ENCODE measurements at places on chromosomes 11 and 22.

GRCh38 chr11:114316980-114317786, 21.0 kb downstream of the NNMT start:
- no peak for DNase-seq

- no peak for DNase-seq
These were observed 102.8 kb upstream of the DRD2 start for GRCh38 chr11:113578033-113578380.

- DNase-seq = no peak
These were observed 91.7 kb downstream of the MYO18B start for GRCh38 chr22:25833676-25834075.

- DNase-seq = no peak
These were observed 239.9 kb upstream of the ZC3H12C start for GRCh38 chr11:109853156-109853776.

DNA sequence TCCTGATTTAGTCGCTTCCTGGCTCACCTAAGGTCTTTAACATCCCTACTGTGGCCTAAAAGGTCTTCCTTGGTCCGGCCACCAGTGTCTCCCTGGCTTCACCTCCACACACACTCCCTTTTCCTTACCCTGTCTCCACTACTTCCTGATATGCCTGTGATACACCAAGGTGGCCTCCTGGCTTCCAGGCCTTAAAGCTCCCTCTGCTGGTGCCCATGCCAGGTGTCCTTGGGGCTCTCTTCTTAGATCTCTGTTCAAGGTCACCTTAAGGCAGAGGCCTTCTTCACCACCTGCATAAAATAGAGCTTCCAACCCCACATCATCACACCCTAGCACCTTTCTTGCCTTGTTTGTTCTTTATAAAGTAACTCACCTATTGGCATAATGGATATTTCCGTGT, 787.7 kb downstream of the NTM start:
- no peak for DNase-seq

DNA sequence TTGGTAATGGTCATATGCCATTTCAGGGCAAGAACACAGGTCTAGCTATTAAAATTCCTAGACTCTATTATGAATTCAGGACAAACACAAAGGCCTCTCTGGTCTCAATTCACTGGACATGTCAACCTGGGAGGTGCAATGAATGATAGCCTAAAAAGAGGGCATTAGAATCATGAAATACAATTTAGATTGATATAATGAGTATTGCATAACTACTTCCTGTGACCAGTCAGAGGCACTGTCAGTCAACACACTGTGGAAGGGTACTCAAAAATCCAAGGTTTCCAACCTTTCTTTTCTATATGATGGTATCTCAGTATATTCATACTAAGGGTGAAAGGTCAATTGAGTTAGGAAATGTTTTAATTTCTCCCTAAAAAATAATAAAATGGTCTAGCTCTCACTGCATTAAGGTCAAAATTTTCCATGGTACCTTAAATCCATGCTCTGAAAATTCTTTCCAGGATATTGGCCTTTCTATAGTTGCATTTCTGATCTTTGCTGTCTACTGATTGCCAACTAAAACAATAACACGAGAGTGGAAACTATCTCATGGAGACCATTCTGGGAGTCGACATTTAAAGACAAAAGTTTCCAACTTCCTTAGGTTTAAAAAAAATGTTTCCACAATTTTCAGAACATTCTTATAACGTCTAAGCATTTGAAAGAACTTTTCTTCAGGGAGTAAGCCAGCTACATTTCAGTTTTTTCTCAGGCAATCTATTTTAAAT, 81.7 kb upstream of the APOA1 start:
- no peak for DNase-seq

GRCh38 chr11:120385655-120386054, 49.4 kb downstream of the ARHGEF12 start:
- no peak for DNase-seq

Measured in stimulated activated CD8-positive, alpha-beta memory T cell treated with anti-CD3 and anti-CD28 coated beads, Interleukin-7, amount 100 ng/mL, for 48 hours (primary cell).